AG09309 (cell line): ENCODE measurements at places on chromosomes 12 and 14.

DNA sequence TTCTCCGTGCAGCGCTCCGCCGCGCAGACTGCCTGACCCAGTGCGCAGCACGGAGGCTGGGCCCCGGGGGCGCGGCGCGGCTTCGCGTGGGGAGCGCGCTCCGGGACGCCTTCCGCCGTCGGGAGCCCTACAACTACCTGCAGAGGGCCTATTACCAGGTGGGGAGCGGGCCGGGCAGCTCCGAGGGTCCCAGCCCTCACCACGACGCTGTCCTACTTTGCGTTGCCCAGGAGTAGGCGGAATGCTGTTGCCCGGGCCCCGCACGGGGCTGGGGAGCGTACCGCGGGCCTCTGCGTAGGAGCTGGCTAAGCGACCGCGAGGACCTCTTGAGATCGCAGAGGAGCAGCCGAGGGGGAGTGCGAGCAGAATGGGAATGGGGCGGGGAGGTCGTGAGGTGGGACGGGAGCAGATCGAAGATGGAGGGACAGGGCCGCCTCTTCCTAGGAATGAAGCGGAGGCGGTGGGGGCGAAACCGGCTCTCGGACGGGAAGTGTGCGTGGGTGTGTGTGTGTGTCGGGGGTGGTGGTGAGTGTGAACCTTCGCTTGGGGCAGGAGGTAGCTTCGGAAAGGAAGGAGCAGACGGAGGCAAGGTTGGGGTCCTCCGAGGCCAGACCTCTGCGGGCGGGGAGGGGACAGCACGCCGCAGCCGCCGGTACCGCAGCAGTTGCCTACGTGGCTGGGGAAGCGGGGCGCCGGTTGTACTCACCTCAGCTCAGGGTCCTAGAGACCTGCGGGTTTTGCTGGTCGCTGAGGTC is 751 bp downstream of the P3H3 start:
- DNase-seq: no peak

- no peak for DNase-seq
Measured at GRCh38 chr14:77144412-77145115, 3.0 kb upstream of the ZDHHC22 start.

DNA sequence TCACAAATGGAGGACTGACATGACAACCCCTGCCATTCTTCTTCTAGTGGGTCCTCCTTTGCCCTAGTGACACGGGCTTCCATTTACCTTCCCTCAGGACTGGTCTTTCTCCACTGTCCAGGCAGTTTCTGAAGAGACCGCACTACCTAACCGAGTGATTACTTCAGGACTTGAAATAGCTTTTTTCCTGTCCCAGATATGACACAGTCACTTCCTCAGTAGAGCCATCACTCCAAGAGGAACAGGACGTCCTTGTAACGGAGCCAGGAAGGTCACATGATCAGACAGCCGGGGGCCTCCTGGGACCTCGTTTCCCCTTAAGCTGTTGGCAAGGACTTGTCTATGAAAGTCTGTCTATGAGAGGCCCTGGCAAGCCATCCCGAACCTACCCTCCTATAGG is 62.3 kb downstream of the FOS start:
- no peak for DNase-seq

- DNase-seq: no peak
Measured at GRCh38 chr12:15318841-15319240, 3.5 kb upstream of the PTPRO start.

GRCh38 chr12:91773749-91774429 is 371.8 kb downstream of the BTG1 start:
- no peak for DNase-seq
